ENCODE measurements at places on chromosomes 6 and 20.

DNA sequence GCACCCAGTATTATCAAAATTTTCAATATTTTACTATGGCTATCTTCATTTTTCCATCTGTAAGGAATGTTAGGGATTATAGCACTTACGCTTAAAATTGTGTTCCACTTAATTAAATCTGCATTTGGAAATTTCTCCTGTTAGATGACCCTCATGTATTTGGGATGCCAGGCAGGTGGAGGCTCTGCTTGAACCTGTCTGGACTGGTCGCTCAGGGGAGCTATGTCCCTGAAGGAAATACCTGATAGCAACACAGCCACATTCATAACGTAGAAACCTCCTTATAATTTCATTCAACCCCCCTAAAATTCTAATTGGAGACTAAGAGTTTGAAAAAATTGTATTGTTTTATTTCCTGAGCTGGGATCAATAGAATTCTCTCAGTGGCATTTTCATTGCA, 636.0 kb upstream of the MMS22L start:
- no peak for DNase-seq

- DNase-seq = no peak
Observed at GRCh38 chr20:7748624-7749023, 191.6 kb downstream of the HAO1 start.

GRCh38 chr6:120965814-120966213, 368.5 kb downstream of the TBC1D32 start:
- no peak for DNase-seq

GRCh38 chr6:83086751-83087150, 19.3 kb downstream of the DOP1A start:
- no peak for DNase-seq

DNA sequence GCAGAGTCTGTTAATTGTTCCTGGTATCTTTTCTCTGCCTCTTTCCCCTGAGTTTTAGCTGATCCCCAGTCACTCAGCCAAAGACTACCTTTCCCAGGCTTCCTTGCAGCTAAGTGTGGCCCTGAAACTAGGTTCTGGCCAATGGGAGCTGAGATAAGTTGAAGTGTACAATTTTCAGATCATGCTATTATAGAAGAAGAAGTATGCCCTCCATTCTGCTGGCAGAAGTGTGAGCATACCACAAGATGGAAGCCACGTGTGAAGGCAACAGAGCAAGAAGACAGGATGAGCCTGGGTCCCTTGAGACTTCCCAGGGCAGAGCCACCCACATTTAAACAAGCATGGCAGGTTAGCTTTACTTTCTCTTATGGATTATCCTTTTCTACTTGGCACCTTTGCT, 273.2 kb downstream of the HIVEP2 start:
- DNase-seq = no peak

DNA sequence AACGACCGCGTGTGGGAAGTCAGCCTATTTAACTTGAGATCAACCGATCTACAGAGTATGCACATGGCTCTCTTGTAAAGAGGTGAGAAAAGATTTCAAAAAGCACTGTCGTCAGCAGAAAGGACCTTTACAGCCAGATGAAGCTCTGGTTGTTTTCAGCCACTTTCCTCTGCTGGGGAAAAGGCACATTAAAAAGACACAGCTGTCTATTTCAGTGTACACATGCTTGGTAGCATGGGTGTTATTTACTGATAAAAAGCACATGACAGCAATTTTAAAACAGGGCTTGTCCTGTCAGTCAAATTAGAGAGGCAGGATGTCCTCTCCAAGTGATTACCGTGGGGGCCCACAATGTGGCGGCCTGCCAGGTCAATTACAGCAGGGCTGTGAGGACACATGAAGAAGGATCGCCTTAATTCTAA, 188.9 kb downstream of the PRKN start:
- DNase-seq = no peak

- no peak for DNase-seq
Observed at GRCh38 chr6:68994521-68994920, 359.4 kb downstream of the ADGRB3 start.

GRCh38 chr6:146857980-146858347, 259.2 kb downstream of the ADGB start:
- no peak for DNase-seq

GRCh38 chr6:151537556-151537955, 43.7 kb downstream of the CCDC170 start:
- DNase-seq = no peak

GRCh38 chr6:130029163-130029562, 10.8 kb downstream of the L3MBTL3 start:
- DNase-seq = peak; percentile 12

GRCh38 chr20:35821807-35822242, 50.0 kb downstream of the PHF20 start:
- DNase-seq = no peak

- no peak for DNase-seq
Observed at GRCh38 chr20:55685841-55686240, 319.5 kb downstream of the CBLN4 start.

- no peak for DNase-seq
Observed at GRCh38 chr6:15581751-15582150, 81.1 kb downstream of the DTNBP1 start.

DNA sequence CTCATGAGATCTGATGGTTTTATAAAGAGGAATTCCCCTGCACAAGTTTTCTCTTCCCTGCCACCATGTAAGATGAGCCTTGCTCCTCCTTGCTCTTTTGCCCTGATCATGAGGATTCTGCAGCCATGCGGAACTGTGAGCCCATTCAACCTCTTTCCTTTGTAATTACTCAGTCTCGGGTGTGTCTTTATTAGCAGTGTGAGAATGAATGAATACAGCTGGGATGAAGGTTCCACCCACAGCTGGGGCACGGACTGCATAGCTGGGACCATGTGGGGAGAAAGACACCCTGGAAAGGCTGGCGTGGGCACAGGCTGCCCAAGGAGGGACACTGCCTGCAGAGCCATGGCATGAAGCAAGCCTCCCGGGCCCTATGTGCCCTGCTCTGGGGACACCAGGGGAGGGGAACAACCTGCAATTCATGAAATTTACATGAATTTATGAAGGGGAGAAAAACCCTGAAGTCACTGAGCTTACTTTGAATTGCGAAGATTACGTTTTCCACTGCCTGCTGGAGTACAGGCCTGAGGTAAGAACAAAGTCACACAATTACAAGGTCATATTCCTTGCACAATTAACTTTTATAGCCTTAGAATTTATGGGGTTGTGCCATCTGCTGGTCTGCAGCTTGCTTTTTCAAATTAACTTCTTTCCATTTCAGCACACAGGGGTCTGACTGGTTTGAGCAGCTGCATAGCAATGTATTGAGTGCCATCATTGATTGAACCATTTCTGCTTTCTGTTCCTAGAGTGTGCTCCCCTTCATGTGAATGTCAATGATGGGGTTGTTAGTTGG, 46.2 kb downstream of the SLC22A1 start:
- DNase-seq = no peak

GRCh38 chr6:154481521-154482013, 28.9 kb downstream of the CNKSR3 start:
- DNase-seq = no peak

- DNase-seq = no peak
Observed at GRCh38 chr6:3876866-3877265, 27.7 kb downstream of the FAM50B start.

- DNase-seq = peak; percentile 82
Observed at GRCh38 chr20:25057234-25058050, 497 bp downstream of the ACSS1 start.

DNA sequence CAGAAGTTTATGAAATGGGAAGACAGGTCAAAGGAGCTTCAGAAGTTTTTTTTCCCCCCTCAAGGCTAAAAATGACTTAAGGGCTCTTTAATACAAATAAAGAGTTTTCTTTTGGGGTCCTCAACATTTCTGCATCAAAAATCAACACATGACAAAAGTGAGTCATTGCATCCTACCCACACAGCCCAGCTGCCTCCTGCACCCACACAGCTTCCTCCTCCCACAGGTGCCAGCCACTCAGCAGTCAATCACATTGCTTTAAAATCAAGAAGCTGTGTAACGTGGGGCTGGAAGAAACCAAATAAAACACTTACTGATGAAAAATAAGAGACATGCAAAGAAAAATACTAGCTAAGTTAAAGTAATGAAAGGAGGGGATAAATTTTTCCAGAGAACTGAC, 68.5 kb downstream of the MAP3K5 start:
- peak; percentile 14 for DNase-seq

- no peak for DNase-seq
Observed at GRCh38 chr6:126807876-126808275, 310.6 kb upstream of the RSPO3 start.

GRCh38 chr6:160931378-160932310, 59.9 kb upstream of the MAP3K4 start:
- no peak for DNase-seq

GRCh38 chr6:138882369-138883017, 86.6 kb downstream of the ECT2L start:
- no peak for DNase-seq

DNA sequence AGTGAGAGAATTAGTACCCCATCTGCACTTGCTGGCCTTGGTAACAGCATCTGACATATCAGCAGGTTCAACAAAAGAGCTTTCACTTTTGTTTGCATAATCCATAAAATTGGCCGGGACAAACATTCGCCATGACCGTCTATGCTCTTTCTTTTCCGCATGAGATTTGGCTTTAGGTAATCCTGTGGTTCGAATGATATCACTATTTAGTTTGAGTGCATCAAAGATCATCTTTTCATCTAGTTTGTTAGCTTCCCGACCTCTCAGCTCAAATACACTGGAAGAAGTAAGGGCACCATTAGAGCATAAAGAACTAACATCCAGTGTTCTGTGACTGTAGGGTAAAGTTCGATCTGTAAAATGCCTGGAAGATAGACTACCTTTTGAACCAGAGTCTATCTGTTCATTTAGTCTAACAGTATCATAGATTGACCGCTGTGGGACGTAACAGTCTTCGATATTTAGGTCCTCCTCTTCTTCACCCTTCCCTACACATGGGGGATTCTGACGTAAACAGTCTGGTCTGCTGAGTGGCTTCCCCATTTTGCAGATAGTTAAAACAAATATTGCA, 101.6 kb downstream of the DST start:
- no peak for DNase-seq

DNA sequence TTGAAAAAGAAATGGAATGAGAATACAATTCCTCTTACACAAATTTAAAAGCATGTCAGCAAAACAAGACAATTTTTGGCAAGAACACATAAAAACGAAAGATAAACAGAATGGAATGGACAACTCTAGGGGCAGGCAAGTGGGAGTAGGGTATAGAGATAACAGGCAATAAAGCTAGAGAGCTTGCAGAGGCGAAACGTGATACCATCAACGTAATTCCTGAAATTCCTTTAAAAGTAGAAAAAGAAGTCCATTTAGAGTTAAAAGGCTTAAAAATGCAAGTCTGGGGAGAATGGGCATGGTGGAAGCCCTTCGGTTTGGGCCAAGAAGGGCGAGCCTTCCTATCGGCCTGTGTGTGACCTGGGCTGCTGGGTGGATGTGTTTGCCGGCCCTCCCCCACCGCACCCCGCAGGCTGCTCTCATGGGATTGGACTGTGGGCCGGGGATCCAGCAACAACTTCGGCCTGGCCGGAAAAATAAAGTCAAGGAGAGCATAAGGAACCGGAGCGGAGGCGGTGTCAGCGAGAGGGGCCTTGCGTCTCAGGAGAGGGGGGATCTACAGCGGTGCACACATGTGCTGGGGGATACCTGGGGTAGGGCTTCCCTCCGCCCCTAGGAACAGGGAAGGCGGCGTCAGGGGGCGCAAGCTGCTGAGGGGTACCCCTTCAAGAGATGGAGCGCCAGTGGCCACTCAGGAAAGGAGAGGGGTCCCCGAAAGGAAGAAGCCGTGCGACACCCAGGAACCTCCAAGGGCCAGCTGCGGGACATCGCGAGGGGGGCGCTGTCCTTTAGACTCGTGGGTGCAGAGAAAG, 4.1 kb downstream of the TMEM239 start:
- DNase-seq = no peak

DNA sequence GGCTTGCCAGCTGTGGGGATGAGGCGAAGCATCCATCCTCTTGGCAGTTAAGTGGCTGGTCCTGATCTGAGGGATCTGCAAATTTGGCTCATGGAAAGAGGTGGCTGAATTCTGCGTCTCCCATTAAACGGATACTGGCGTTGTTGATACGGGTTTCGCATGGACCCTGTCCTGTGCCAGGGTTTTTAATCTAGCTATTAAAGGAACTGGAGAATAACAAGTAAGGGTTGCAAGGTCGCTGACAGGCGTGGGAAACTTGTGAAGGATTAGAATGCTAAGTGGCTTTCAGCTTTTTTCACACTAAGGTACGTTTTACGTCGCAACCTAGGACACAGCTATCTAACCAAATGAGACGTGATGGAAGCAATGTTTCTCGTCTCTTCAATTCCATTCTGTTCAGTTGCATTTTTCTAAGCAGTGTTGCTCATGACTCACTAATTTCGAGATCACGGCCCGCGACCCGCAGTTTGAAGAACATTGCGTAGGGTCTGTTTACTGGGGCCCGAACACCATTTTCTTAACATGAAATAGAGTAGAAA, 852 bp downstream of the GMNN start:
- DNase-seq = no peak

- no peak for DNase-seq
Observed at GRCh38 chr6:31819871-31820299, 4.5 kb downstream of the HSPA1A start.

DNA sequence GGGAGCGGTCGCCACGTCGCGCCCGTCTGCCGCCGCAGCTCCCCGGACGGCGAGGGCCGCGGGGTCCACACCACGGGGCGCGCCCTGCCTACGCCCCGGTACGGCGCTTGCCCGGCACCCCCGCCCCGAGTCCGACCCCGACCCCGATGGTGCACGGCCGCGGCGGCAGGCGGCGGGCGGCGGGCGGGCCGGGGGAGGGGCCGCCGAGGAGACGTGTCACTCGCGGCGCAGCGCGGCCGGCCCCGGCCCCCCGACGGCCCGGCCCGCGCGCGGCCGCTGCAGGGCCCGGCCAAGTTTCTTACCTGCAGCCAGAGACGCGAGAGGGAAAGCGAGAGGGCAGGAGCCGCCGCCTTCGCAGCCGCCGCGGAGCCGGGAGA, 328 bp downstream of the RRBP1 start:
- no peak for DNase-seq

DNA sequence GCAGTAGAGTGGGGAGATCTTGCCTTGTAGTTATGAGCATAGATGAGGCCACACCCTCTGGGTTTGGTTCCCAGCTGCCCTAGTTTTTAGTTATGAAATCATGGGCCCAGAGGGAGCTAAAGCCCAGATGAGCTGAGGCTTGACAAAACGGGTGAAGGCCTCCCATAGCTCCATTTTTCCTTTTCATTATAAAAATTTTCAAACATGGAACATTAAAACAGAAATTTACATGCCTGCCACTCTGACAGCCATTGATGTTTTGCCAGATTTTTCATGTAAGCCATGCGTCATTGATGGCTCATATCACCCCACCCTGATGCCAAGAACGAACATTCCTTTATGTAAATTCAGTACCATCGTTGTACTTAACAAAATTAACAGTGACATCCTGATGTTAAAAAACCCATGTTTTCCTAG, 67.9 kb downstream of the IGF2R start:
- DNase-seq = no peak

DNA sequence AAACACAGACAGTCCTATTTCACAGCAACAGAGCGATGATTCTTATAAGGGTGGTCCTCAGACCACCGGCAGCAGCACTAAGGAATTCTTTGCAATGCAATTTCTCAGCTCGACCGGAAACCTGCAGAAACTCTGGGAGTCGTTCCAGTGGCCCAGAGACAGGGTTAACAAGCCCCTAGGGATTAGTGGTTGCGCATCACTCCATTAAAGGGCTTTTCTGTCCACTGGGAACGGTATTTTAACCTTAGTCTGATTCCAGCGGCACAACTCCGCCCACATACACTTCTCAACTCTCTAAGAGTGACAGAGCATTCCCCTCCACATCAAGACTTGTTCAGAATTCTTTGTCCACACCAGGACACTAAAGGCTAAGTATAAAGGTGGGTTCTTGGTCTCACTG, 341.5 kb downstream of the TFAP2A start:
- DNase-seq = no peak

GRCh38 chr6:33746036-33746600, 587 bp downstream of the IP6K3 start:
- DNase-seq = no peak
